ENCODE measurements at places on chromosomes 2 and 18. TPM values are rescaled to one million over a fixed set of nuclear protein-coding genes. Genes with fewer than 3 reads are reported as not detected.

DNA sequence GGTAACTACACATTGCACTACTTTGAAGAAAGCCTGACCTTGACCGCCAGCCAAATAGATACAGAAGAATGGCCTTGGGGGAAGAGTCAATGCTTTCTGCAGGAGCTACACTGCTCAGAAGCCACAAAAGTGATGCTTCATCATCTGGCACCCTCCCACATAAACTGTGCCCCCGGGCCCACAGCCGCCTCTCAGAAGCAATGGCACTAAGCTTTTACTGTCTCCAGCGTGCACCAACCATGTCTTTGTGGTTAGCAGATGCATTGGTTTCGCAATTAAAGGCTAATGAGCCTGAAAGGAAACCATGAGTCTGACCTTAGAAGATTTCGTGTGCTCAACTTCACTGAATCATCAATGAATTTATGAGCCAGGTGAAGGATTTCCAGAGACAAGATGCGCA lies 209.4 kb upstream of the TRIB2 start:
- DNase-seq: peak; percentile 66

GRCh38 chr2:1492711-1493430 lies 79.6 kb downstream of the TPO start:
- DNase-seq: no peak

DNA sequence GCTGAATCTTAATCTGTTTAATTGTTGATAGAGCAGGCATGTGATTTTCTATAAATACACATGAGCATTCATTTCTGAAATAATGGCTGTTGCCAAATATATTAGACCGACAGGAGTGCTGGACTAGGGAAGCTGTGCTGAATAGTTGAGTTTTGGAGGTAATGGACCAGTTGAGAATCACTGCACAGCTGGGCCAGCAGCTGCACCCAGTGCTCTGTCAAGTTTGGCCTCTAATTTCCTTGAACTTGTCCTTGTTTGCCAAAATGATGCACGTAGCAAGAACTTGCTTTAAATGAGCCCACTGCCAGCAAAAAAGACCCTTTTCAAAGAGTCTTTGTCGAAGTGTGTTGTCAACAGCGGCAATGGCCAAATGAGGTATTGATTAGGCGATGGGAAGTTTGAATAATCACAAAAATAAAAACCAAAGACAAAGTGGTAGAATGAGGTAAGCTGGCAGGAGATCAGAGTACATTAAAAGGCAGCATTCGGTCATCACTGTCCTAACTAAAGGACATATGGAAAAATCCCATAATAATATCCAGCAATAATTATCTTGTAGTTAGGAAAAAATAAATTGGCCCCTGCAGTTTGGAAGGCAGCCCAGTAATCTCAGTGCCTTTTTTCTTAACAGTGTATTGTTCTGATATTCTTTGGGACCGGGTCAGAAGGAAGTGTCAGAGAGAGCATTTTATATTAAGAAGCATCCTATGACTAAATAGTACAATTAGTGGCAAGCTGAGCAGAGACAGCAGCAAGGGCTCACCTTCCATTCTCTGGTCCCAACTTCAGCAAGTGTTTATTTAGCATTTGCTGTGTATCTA lies 126.2 kb downstream of the RAPGEF4 start:
- DNase-seq: no peak

GRCh38 chr2:105809097-105809473 lies 64.4 kb downstream of the NCK2 start:
- peak; percentile 76 for DNase-seq

DNA sequence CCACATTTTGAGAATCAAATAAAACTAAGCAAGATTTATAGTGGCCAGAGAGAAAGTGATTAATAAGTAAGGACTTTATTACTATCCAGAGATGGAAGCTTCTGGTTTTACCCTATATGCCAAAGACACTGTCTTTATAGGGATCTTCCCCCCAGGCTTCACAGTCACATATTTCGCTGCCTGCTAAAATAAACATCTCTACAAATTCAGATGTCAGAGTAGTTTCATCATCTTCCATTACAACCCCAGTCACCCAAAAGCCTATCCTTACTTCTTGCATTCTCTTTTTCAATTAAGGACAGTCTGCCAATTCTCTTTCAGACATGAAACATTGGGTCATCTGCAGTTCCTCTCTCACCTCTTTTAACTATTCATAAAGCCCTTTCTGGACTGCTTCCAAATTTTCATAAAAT lies 28.3 kb downstream of the CREB1 start:
- DNase-seq: no peak

DNA sequence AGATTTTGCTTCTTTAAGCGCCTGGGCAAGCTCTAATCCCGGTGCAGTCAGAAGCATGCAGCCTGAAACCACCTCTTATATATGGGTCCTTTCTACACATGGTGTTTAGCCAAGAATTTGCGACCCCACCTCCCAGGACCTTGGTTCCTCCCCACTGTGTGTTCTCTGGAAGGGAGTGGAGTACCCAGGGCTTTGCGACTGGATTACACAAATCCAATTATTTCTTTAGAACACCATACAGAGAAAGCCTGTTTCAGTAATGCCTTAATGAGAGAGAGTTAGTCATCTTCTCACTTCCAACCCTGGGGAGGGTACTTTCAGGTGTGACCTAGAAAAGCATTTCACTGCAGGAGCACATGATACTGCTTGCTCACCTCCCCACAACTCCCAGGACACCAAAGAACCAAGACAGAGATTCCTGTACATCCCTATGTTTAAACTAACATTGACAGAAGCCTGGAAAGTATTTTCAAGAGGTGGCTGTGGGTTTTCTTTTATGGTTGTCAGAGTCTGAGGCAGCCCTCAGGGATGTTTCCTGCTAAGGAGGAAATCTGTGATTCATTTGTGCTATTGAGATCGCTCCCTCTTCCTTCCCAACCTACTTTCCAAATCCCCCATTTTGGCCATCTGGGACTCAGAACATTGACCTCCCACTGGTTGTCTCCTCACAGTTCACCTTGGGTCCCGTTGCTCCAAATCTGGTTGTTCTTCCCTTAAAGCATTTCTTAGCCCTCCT lies at the start of gene CAPN14:
TSS of gene CAPN14 (minus strand) at position 51 of the 736 bp plus-strand sequence. CDS start 12,068 bp downstream, outside the sequence.
- DNase-seq: no peak

GRCh38 chr18:47898055-47898454 lies 32.4 kb downstream of the SMAD2 start:
- DNase-seq: no peak

- no peak for DNase-seq
Observed at GRCh38 chr2:20128506-20129330, 77.3 kb upstream of the LAPTM4A start.

- peak; percentile 91 for DNase-seq
Observed at GRCh38 chr2:230824406-230824978, 40.2 kb upstream of the ITM2C start.

DNA sequence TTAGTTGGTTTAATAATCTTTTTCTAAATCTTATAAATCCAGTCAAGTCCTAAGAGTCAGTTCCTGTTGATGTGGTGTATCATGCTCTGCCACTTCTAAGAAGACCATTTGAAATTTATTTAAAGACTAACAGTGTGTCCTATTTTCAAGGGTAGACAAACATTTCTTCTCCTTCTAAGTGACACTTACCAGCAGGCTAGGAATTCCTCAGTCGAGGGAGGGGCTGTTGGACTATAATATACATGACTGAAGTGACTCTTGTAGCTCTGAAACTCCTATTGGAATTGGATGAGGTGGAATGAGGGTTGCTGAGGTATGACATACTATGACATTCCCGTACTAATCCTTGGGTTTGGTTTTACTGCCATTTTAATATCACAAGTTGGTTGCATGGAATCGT lies 30.6 kb downstream of the ITGB6 start:
- DNase-seq: no peak

- DNase-seq: no peak
Observed at GRCh38 chr2:48568547-48568946, 38.6 kb downstream of the STON1 start.

GRCh38 chr2:7919510-7919909 lies 762.3 kb upstream of the ID2 start:
- DNase-seq: no peak

DNA sequence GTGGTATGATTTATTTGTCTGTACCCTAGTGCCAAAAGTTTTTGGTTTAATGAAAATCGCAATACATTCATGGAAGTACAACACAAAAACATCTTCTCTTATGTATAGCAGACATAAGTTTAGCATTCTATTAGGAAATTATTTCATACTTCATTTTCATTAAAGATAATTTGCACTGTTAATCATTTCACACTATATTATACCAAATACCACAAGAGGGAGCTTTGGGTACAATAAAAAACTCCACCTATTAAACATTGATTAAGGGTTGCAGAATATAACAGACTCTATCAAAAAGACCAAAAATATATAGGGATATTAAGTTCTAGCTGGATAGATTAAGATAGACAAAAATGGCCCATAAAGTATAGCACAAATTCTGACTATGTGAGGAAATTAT lies 79.0 kb downstream of the SLC66A3 start:
- DNase-seq: no peak

GRCh38 chr2:62186156-62186905 lies 9.6 kb upstream of the B3GNT2 start:
- DNase-seq: no peak

DNA sequence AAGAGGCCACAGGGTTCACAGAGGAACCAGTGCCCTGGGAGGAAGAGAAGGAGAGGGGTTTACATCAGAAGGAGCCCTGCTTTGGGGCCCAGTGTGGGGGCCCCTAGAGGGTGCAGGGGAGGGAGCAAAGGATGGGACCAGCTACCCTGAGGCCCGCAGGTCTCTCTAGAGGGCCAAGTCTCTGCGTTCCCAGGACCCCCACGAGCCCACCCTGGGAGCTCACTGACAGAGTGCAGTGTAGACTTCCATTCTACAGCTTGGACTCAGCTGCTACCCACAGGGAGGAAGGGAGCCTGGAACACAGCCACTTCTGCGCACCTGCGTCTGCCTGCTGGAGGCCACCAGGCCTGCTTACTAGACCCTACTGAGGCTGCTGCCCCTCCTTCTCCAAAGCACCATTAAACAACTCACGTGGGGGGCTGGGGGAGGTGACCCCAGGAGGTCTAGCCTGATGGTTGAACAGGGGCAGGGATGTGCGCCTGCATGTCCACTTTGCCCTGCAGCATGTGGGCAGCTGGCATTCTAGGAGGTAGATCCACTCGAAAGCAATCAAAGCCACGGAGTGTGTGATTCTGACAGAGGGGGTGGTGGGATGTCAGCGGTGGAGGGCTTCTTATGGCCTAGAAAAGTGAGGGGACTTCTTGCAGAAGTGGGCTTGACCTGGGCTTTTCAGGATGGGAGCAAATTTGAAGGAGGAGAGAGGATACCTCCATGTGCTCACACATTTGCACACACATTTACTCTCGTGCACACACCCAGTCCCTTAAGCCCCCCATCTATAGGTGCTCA lies 90.2 kb downstream of the ZFP36L2 start:
- no peak for DNase-seq

- no peak for DNase-seq
Observed at GRCh38 chr2:27099334-27099955, 12.9 kb downstream of the KHK start.

DNA sequence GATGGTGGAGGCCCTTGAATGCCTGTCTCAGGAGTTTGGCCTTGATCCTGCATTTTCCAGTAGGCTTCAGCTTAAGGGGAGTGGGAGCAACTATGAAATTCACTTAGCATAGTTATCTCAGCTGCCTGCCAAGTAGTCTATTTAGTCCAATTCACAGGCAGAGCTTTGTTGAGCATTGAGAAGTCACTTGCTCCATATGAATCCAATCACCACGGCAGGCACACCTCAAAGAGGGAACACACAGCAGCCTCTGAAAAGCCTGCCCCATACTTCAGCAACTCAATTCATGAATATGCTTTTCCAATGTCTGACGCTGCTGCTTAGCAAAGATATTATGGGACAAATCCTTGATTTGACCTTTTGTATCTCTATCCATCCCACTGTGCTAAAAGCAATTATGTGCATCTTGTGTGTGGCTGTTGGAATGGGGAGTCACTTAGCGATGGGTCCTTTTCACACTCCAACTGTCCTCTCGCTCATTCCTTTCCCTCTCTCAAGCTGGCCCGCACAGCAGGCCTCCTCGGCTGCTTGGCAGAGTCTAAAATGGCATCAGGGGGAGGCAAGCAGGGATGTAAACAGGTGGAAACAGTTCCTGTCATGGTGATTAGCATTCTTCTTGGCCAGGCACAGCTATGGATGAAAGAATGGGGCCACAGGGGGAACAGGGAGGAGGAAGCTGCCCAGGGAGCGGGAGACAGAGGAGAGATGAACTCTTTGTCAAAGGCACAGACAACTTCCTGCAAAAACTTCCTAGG lies 56.0 kb upstream of the LRPPRC start:
- DNase-seq: no peak

GRCh38 chr18:77023102-77023782 lies 109.3 kb downstream of the MBP start:
- DNase-seq: no peak

GRCh38 chr2:202042444-202042843 lies 8.8 kb downstream of the FZD7 start:
- DNase-seq: no peak

DNA sequence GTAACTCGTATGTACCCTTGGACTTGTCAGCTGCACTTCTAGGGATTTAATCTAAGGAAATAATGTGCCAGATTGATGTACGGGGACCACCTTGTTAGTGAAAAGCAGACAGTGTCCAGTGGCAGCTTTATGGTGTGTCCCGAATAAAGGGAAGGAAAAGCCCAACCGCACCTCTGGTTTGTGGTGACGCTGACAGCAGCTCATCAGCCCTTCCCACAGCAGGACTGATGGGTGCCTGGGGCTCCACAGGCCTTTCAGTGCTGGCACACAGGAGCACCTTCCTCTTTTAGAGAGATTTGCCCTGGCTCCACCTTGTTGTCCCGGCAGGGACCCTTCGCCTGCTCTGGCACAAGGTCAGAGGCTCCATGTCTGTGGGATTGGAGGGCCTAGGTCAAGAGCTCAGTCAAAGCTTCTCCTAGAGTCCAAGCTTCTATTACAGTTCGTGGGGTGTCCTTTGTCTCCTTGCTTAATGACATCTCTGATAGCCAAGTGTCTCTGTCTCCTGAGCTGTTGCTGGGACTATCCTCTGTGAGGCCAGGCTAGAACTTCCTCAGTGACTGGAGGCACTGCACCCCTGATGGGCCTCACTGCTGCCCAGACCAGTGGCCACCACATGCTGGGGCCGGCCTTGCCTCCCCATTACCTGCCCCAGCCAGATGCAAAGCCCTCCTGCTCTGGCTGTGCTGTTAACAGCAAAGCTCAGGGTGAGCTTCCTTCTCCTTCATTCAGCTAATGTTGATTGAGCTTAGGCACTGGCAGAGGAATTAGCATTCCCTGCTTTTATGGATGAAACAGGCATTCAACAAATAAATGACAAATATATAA lies 33.0 kb upstream of the SCLY start:
- DNase-seq: no peak

CDC42EP3 gene
- 73.9 TPM for total RNA-seq

GPR155 gene
- 3.6 TPM for total RNA-seq

CENPO gene
- 11.2 TPM for total RNA-seq

C1GALT1C1L gene
- total RNA-seq: not detected

Data from natural killer cell (primary cell).